Tracheal epithelial cell (primary cell): ENCODE measurements at places on chromosomes 12 and 14. TPM values are rescaled to one million over a fixed set of nuclear protein-coding genes. Genes with fewer than 3 reads are reported as not detected.

The PRB4 gene
- total RNA-seq: not detected in 2 replicates

The GLT1D1 gene
- total RNA-seq: not detected in 2 replicates

The PAPLN gene
- 5.5 and 11.8 TPM in 2 replicates for total RNA-seq

The TULP3 gene
- 9.4 and 12.5 TPM in 2 replicates for total RNA-seq

The RAD51AP1 gene
- total RNA-seq: 1.7 and 5.3 TPM in 2 replicates

The AKAP3 gene
- total RNA-seq: 1.4 and 1.9 TPM in 2 replicates

The TRIM9 gene
- total RNA-seq: 0.21 TPM in 1 of 2 replicates, not detected in the other

The BHLHE41 gene
- total RNA-seq: under 0.01 and 0.72 TPM in 2 replicates

The CFAP251 gene
- total RNA-seq: 16.4 and 21.5 TPM in 2 replicates

The ANO2 gene
- total RNA-seq: 0.85 TPM in 1 of 2 replicates, not detected in the other
